ENCODE measurements at places on chromosomes 11 and 22.

DNA sequence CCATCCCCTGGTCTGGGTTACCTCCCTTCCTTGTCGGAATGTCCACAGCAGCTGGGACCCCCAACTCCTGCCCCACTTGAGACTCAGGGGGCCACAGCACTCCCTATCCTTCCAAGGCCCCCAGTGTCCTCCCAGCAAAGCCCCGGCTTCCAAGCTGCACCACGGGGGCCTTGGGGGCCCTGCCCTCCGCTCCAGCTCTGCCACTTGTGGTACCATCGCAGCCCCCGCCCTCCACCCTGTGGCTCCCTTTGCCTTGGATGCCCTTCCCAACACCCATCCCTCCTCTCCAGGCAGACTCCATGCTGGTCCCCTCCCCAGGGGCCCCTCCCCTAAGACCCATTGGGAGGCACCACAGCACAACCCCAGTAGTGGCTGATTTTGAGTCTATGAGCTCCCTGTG lies 17.3 kb downstream of the TMEM258 start:
- no peak for DNase-seq

- DNase-seq, result no peak
Observed at GRCh38 chr11:32136657-32137056, 45.8 kb downstream of the RCN1 start.

DNA sequence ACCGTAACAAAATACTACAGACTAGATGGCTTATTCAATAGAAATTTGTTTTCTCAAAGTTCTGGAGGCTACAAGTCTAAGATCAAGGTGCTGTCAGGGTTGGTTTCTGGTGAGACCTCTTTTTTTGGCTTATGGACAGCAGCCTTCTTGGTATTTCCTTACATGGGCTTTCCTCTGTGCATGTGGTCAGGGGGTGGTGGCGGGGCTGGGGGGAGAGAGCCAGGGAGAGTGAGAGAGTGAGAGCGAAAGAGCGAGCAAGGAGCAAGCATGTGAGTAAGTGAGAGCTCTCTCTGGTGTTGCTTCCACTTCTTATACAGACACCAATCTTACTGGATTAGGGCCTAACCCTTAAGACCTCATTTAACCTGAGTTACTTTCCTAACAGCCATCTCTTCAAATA lies 181.5 kb downstream of the TMEM135 start:
- DNase-seq, result no peak

DNA sequence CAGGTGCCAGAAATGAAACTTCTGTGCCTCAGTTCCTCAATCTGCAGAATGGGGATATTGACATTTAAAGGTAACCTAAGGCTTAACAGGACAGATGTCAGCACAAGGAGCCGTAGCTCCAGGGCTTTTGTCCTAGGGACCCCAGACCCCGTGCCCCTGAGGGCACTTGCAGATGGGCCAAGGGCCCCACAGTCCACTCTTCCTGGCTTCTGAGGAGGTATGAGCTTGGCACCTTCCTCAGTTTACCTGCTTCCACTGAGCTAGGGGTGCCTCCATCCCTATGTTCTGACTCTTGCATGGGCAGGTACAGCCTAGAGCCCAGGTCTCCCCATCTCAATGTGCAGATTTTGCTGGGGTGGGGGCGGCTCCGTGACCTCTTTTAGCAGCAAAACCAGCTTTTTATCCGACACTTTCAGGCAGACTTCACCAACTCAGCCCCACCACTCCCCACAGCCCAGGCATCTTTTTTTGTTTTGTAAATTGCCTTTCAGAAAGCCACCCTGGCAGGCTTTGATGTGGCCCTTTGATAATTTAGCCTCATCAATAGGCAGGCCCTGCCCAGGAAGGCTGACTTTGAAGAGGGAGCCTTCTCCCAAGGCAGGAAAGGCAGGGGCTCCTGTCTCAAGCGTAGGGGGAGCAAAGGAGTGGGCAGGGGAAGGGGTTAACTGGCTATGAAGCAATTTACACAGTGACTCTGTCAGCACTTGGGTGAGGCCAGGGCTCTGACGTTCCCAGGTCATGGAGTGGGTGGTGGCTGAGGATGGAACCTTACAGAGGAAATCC lies 23.7 kb upstream of the FGF3 start:
- no peak for DNase-seq

DNA sequence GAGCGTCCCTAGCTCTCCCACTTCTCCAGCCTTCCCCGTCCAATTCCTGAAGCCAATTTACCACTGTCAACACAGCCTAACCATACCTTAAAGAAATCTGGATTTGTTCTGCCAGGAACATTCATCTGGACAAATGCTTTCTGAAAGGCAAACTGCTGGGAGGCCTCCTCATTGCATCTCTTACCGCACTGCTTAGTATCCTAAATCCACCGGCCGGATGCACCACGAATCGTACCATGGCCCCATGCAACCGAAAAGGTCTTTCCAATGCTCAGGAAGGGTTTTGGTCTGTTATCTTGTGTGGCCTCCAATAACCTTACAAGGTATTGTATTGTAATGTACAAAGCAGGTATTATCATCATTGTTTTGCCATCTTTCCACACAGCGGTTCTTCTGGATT lies 57.6 kb downstream of the MYH9 start:
- no peak for DNase-seq

- no peak for DNase-seq
Observed at GRCh38 chr11:30510750-30511149, 75.4 kb downstream of the MPPED2 start.

GRCh38 chr22:48749555-48750227 lies 1078.0 kb downstream of the BRD1 start:
- DNase-seq, result peak; percentile 1

DNA sequence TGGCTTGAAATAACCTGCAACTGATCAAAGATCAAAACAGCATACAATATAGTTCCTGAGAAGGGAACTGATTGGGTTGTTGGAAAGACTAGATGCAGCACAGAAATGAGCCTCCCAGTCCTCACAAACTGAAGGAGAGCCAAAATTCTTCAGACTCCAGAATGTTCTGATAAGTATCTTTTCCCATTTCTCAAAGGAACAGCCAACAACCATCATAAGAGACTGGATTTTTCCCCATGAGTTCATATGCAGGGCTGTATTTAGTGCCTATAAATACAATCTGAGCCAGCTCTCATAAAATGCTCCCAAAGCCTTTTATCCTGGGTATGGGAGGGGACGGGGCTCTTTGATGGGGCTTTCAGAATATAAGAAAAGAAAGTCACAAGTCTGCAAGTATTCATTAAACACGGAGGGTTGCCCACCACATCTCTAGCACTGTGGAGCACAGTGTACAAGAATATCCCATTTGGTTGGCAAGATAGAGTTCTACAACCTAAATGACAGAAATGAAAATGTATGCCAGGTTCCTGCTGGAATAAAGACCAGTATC lies 50.7 kb upstream of the LYVE1 start:
- DNase-seq, result no peak

GRCh38 chr11:16604794-16605388 lies 133.6 kb upstream of the C11orf58 start:
- DNase-seq, result peak; percentile 73

GRCh38 chr11:64918017-64918416 lies 1.0 kb upstream of the ATG2A start:
- peak; percentile 37 for DNase-seq

DNA sequence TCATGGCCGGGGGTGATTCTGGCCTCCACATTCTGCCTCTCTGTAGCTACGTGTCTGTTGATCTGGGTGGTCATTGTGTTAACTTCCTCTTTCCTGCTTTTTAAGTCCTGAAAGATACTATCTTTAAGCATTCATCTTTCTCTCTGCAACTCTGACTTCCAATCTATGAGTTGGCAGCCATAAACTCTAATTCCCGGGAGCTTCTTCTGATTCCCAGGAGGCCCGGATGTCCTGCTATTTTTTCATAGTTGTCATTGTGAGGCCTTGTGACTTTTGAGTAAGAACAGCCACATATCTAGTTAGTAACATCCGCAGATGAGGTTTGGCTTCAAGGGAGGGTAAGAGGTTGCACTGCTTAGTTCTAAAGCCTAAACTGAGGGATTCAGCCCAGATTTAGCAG lies 107.8 kb downstream of the SYN3 start:
- DNase-seq, result no peak

GRCh38 chr22:44608597-44609399 lies 93.2 kb upstream of the PRR5 start:
- DNase-seq, result no peak

- DNase-seq, result peak; percentile 59
Observed at GRCh38 chr22:45960477-45961386, 16.2 kb downstream of the WNT7B start.
